ENCODE measurements at places on chromosomes 2 and 18.

GRCh38 chr2:222945887-222946286 lies 85.1 kb downstream of the ACSL3 start:
- no peak for DNase-seq

GRCh38 chr2:169507698-169508097 lies 1.8 kb upstream of the KLHL41 start:
- DNase-seq = no peak

DNA sequence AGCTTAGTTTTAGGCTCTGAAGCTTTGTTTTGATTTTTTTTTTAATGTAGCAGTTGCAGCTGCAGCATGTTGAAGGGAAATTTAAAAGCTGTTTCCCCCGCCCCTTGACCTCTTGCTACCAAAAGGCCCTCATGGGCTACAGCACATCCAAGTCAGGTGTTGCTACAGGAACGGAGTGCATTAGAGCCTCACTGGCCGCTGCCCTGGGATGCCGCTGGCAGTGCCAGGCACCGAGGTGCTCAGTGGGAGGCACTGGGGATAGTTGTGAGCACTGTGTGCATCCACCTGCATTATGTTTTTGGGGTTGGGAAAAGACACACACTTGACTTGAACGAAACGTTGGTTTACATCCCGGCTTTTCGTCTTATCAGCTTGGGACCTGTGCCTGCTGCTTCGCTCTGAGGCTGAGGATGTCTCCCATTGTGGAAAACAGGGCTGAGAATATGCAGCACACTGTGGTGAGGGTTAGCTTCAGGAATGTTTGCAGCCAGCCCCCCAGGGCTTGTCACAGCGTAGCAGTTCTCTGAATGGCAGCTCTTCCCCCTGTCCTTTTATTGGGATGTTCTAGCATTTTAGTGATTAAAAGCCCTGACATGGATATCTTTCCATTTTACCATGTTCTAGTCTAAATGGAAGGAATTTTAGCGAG lies 24.1 kb downstream of the DCDC2C start:
- DNase-seq = no peak

- no peak for DNase-seq
Observed at GRCh38 chr2:9675415-9676351, 44.9 kb upstream of the YWHAQ start.

DNA sequence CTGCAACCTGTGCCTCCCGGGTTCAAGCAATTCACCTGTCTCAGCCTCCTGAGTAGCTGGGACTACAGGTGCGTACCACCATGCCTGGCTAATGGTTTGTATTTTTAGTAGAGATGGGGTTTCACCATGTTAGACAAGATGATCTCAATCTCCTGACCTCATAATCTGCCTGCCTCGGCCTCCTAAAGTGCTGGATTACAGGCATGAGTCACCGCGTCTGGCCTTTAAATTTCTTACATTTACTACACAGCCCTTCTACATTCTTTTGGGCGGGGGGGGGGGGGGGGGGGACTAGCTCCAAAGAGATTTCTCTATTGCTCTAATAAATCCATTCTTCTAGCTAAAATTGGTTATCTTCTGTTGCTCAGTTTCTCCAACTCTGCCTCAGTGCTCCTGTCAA lies 964.9 kb upstream of the ACVR2A start:
- DNase-seq = no peak
